ENCODE measurements at places on chromosomes 4 and X.

GRCh38 chr4:24434241-24434640 is 150.1 kb downstream of the DHX15 start:
- DNase-seq = no peak

DNA sequence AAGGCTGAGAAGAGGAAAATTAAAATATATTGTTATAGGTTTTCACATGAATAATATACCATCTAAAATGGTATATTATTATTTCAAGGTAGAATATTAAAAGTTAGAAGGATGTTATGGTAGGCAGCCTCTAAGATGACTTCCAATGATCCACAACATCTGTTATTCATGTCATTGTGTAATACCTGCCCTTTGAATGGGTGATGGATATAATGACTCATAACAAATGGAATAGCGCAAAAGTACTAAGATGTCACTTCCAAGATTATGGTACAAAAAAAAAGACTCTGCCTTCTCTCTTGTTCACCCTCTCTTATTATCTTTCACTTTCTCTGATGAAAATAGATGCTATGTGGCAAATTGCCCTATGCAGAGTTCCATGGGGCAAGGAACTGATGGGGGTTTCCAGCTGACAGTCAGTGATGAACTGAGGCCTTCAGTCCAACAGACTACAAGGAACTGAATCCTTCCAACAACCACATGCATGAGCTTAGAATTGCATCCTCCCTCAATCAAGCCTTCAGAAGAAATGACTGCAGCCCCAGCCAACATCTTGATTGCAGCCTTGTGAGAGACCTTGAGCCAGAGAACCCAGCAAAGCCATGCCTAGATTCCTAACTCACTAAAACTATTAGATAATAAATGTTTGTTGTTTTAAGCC is 57.7 kb downstream of the HS6ST2 start:
- no peak for DNase-seq

DNA sequence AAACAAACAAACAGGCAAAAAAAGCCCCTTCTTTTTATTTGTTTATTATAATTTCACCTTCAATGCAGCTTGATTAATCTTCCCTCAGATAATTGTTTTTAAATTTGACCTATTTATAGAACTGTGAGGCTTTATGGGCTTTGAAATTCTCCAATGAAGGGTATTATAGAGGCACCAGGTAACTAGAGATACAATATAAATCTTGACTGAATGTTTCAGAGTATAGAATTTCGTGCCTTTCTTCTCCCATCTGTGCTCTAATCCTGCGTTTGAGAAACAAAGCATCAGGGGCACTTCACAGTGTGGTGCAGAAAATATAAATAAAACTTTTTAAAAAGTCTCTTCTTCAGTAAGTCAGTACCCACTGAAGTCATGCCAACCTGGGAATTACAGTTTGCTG is 120.9 kb downstream of the ANKRD50 start:
- no peak for DNase-seq

DNA sequence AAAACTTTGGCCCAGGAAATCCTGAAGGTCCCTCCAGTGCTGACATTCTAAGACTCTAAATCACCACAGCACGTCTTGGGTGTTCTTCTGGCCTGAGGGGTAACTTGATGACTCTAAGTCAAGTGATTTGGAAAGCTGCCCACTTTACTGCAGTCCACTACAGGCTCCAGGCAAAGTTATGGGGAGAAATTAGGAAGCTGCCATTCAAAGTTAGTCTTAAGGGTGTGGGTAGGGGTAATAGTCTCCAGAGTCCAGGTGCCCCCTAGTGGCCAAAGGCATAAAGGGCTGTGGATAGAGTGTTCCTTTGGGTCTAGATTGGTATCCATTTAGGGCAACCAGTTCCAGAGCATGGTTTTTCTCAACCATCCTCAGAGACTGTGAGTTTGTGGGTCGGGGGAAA is 38.7 kb upstream of the SLC16A2 start:
- DNase-seq = peak; percentile 16

DNA sequence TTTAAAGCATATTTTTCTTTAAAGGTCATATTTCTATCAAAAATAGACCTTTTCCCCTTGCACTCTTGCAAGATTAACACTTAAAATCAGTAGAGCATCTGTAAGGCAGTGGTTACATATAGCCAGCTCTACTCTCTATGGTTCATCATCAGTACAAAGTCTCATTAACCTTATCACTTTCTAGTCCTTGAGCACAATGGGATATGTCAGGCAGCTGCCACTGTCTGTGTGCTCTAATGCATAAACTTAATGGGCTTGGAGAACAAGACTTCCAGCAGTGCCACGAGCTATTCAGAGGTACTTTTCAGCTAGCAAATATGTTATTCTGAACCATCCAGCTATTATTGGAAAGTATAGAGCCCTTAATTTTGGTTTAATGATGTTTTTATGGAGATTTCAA is 393.7 kb downstream of the GASK1B start:
- no peak for DNase-seq

DNA sequence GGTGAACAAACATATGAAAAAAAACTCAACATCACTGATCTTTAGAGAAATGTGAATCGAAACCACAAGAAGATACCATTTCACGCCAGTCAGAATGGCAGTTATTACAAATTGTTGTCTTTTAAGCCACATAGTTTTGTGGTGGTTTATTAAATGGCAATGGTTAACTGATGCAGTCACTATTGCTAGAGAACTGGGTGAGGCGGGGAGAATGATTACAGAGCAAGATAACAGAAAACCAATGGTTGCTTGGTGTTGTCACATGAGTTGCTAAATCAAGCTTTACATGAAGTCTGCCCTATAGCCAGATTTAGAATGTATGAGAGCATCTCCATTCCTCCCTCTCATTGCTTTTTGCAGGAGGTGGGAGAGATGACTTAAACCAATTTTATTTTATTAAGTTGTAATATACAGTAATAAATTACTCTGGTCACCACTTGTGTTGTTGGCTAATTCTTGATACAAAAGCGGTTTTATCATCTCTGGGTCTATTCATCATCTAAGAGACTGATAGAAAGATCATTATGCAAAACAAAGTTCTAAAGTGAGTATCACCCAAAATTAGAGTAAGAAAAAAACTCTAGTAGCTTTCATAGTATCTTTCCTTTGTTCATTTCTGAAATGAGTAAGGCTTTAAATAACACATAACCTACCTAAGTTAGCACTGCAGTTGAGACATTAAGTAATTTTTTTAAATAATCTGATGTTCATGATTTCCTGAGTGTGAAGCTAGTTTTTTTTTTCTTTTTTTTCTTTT is 859.5 kb downstream of the STIM2 start:
- DNase-seq = no peak

DNA sequence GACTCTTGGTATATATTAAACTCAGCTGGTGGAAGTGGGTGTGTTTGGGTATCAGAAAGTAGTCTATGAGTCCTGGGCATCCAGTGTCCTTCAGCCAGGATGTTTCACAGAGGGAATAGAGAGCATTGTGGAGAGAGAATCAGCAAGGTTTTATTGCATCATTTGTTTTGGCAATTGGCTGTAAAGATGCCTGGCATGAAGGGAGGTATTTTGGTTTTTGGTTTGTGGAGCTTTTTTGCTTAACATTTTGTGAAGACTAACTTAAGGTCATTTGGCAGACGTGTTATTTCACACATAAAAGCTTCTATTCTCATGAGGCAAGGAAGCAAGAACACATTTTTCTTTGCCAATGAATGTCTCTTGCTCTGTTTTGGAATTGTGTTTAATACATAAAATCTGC is 71.1 kb downstream of the DCLK2 start:
- no peak for DNase-seq

DNA sequence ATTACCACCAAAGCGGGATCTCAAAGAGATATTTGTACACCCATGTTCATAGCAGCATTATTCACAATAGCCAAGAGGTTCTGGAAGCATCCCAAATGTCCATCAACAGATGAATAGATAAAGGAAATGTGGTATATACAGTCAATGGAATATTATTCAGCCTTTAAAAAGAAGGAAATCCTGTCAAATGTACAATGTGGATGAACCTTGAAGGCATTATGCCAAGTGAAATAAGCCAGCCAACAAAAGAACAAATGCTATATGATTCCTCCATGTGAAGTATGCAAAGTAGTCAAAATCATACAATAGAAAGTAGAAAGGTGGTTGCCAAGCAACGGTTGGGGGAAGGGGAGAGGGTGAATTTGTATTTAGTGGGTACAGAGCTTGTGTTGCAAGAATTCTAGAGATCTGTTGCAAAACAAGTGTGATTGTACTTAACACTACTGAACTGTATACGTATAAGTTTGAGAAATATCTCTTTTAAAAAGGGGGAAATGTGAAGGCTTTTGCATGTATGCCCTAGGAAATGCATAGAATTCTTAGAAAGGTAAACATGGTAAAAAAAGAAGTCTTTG is 5.0 kb upstream of the ZRSR2 start:
- no peak for DNase-seq

DNA sequence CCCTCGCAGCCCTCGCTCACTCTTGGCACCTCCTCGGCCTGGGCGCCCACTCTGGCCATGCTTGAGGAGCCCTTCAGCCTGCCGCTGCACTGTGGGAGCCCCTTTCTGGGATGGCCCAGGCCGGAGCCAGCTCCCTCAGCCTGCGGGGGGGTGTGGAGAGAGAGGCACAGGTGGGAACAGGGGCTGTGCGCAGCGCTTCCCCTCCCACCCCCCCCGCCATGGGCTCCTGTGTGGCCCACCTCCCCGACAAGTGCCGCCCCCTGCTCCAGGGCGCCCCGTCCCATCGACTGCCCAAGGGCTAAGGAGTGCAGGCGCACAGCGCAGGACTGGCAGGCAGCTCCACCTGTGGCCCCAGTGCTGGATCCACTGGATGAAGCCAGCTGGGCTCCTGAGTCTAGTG is 220.2 kb downstream of the STPG2 start:
- DNase-seq = no peak

DNA sequence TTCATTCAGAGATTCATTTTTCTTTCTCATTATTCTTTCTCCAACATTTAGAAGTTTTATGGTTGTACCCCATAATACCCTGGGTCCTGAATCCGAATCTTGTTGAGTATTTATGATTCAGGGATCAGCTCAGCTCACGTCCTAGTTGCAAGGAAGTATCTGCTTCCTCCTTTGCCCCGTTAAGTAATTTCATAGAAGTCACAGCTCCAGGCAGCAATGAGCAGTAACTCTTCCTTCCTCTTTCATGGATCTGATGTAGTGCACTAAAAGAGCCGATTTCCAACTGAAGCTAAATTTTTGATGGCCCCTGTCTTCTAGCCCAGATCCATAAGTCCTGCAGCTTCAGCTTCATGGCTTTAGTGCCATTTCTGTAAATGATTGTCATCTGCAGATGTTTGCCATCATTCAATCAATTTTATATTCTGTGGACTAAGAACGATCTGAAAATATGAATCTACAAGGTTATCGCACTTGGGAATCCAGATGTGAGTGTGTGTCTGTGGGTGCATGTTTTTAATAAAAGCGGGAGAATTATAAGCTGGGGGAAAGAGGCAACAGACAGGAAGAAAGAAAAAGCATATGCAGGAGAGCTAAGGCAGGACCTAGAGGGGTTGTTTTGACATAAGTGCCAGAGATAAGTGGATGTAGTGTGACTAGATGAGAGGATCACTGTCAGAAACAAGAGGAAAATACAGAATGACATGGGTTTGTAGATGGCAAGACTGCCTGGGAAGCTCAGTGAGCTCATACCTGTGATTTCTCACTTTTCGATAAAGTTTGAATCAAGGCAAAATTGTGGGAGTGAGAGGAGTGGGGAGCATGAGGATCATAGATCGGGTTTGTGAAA is 17.5 kb downstream of the VEGFD start:
- no peak for DNase-seq

DNA sequence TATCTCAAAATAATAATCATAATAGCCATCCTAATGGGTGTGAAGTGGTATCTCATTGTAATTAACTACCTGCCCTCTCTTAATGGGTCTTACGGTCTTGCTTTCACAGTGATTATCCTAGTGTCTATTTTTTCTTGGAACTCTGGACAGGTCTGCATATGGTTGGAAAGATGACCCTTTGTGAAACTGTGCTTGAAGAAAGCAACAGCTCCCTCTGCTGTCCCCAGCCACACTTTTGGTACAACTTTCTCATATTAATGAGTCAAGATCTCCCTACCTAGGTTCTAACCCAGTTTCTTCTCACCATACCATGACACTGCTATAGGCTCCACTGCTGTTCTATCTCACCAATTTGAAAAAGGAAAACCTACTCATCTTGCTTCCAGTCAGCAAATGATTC is 2.4 kb downstream of the TFDP3 start:
- DNase-seq = no peak

- no peak for DNase-seq
These were observed 606.0 kb upstream of the PITX2 start for GRCh38 chr4:111228874-111229273.

GRCh38 chr4:78667764-78668163 is 108.4 kb upstream of the BMP2K start:
- DNase-seq = no peak

DNA sequence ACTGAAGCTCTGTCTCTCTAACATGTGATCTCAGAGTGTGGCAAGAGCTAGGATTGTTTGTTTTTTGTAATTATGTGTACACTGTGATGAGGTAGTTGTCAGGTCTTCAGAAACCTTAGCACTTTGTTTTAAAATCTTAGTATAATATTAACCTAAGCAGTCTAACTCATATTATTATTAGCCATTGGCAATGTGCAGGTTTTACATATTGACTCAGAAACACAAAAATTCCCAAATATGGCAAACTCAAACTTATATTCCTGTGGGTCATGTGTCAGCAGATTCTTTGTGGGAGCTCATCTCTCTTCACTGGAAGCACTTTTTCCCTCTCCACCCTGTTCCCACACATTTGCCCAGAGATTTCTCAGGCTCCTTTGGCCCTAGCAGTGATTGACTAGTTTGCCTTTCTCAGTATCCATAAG is 8.2 kb upstream of the PWWP3B start:
- DNase-seq = no peak

- no peak for DNase-seq
These were observed 567.4 kb downstream of the INPP4B start for GRCh38 chr4:142278663-142279062.

GRCh38 chr4:87108142-87108546 is 112.3 kb downstream of the KLHL8 start:
- no peak for DNase-seq

- DNase-seq = no peak
These were observed 36.6 kb downstream of the JADE1 start for GRCh38 chr4:128846063-128846462.

DNA sequence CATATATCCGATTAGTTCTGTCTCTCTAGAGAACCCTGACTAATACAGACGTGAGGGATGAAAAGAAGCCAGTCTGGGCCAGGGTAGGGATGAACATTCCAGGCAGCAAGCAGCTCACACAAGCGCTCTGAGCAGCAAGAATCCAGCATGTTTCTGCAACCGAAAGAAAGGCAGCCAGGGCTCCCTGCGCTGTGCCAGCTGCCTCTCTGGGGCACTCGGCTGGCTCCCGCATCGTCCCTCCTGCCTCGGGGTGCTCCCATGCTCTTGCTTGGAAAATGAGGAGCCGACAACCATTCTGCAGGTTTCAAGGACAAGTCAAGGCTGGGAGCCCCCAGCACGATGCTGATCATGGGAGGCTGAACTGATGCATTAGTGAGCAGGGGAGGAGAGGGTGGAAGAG is 7.0 kb downstream of the JAKMIP1 start:
- DNase-seq = no peak

GRCh38 chr4:79294064-79294463 is 31.8 kb downstream of the NAA11 start:
- no peak for DNase-seq
